ENCODE measurements at places on chromosomes 13 and 19.

GRCh38 chr13:50991579-50992521 lies 82.3 kb downstream of the RNASEH2B start:
- DNase-seq, result no peak

DNA sequence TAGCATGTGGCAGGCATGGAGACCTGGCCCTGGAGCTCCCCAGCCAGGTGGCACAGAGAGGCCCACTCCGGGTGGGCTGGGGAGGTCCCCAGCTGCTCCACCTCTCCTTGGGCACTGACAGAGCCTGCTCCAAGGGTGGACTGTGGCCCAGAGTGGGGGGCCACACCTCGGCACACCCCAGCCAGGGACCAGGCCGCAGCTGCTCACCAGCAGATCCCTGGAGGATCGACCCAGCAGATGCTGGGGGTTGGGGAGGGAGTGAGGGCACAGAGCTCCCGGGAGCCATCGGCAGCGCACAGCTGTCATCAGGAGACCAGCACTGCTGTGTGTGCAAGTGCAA lies 72.0 kb upstream of the KCTD15 start:
- DNase-seq, result no peak

DNA sequence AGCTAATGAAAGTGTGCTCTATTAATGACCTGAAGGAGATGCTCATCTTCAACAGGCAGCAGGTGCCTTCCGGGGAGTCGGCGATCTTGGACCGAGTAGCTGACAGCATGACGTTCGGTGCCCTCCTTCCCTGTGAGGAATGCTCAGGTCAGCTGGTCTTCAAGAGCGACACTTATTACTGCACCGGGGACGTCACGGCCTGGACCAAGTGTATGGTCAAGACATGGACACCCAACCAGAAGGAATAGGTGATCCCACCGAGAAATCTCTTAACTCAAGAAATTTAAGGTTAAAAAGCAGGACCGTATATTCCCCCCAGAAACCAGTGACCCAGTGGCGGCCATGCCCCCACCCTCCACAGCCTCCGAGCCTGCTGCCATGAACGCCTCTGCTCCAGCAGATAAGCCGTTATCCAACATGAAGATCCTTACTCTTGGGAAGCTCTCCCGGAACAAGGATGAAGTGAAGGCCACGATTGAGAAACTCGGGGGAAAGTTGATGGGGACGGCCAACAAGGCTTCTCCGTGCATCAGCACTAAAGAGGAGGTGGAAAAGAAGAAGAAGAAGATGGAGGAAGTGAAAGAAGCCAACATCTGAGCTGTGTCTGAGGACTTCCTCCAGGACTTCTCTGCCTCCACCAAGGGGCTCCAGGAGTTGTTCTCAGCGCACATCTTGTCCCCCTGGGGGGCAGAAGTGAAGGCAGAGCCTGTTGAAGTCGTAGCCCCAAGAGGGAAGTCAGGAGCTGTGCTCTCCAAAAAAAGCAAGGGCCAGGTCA lies 22.8 kb upstream of the ANKRD10 start:
- no peak for DNase-seq

DNA sequence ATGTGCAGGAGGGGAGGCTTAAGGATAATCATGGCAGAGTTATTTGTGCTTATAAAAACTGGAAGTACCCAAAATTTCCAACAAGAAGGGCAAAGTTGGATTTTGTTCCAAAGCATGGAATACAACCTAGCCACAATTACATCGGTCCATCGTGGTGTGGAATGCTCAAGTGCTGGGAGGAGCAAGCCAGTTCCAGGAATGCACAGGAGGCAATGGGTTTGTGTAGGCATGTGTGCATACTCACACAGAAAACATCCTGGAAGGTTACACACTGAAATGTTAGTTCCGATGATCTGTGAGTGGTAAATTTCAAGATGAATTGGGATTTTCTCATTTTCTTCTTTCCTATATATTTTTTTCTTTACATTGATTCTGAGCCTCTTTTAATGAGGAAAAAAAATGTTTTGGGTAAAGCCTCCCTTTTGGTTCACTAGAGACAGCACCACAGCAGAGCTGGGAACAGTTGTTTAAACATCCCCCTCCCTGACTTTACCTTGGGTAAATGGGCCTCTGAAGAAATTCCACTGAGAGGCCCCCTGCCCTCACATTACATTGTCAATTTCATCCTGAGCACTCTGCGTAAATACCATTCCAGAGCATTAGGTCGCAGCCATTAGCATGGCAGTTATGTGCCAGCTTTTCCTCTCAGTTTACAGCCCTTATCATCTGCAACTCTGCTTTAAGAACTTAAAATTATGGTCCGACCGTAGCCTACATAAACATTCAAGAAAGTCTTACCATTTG lies 122.0 kb downstream of the UQCRFS1 start:
- no peak for DNase-seq

DNA sequence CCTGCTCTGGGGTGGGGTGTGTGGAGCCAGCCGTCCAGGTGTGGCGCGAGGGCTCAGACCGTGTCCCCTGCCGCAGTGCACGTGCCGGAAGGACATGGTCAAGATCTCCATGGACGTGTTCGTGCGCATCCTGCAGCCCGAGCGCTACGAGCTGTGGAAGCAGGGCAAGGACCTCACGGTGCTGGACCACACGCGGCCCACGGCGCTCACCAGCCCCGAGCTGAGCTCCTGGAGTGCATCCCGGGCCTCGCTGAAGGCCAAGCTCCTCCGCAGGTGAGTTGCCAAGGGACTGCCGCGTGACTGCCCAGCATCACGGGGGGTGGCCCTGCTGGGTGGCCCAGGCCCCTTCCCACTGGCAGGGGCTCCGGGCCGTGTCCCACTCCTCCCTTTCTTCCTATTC lies 141.6 kb downstream of the KDM4B start:
- DNase-seq, result no peak

- no peak for DNase-seq
Observed at GRCh38 chr19:34365463-34366401, 736 bp downstream of the GPI start.

DNA sequence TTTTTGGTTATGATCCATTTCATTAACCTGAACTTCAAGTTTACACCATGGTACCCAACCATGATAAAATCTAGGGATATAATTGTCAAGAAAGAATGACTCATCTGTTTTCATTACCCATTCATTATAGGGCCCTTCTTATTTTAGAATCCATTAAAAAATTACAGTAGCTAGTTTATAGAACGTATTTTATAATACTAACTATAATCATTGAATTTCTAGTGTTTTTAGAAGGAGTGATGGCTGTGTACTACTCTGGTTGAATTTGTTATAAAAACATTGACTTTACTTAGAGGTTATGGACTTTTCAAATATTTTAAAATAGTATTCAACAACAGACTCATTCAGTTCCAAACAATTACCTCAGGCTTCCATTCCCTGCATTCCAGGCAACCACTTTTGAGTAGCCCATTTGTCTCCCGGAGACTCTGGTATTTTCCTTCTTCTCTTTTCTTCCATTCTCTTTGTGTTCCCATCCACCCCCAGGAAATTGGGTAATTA lies 71.9 kb upstream of the KLF12 start:
- DNase-seq, result no peak

- no peak for DNase-seq
Observed at GRCh38 chr13:43985422-43986072, 105.8 kb downstream of the LACC1 start.

DNA sequence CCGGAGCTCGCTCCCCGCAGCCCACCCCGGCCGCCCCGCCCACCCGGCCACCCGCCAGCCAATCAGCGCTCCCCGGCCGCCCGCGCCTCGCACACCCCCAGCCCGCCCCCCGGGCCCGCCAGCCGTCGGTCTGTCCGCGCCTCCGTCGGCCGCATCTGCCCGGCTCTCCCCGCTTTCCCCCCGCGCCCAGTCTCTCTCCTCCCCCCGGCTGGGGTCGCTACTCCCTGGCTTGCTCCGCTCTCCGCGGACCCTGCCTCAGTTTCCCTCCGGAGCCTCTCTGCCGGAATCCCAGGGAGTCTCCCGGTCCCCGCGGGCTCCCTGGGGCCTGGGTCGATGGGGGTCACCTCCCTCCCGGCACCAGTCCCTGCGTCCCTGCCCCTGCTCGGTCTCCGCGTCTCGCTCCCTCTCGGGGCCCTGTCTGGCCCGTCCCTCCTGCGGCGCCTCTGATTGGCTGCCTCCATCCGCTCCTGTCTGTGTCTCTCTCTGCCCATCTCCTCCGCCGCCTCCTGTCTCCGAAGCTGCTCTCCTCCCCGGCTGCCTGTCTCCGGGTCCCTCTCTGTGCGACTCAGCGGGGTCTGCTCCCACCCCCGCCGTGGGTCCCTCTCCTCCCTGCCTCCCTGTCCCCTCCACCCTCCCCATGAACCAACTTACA lies 484 bp downstream of the IL11 start:
- DNase-seq, result peak; percentile 24

- peak; percentile 43 for DNase-seq
Observed at GRCh38 chr13:40613192-40613818, 53.1 kb downstream of the FOXO1 start.

DNA sequence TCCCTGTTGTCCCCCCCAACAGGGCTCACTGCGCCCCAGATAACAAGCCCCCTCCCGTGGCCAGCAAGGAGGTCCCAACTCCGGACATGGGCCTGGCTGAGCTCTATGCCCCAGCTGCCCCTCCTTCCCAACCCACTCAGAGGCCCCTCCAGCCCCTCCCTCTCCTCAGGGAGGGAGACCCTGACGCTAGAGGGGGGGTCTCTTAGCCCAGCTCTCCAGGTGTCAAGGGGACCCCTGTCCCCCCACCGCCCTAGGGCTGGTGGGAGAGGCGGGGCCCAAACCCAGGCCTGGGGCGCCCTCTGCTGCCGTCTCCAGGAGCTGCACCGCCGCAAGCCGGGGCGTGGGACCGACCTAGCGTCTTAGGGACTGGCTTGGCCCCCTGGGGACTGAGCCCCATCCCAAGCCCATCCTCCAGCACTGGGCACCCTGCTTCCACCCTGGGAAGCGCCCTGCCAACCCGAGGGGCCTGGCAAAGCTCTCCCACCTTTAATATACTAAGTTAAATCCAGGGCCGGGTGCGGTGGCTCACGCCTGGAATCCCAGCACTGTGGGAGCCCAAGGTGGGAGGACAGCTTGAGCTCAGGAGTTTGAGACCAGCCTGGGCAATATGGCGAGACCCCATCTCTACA lies 1.4 kb downstream of the GRIN3B start:
- peak; percentile 74 for DNase-seq

- DNase-seq, result no peak
Observed at GRCh38 chr19:7529610-7530490, 5.7 kb upstream of the PNPLA6 start.

DNA sequence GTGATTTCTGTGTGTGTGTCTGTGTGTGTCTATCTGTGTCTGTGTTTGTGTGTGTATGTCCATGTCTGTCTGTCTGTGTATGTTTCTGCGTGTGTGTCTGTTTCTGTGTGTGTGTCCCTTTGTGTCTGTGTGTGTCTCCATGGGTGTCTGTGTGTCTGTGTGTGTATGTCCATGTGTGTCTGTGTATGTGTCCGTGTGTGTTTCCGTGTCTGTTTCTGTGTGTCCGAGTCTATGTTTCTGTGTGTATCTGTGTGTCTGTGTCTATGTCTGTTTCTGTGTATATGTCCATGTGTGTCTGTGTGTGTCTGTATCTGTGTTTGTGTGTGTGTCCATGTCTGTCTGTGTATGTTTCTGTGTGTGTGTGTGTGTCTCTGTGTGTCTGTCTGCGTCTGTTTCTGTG lies 276.3 kb upstream of the SOX1 start:
- no peak for DNase-seq

DNA sequence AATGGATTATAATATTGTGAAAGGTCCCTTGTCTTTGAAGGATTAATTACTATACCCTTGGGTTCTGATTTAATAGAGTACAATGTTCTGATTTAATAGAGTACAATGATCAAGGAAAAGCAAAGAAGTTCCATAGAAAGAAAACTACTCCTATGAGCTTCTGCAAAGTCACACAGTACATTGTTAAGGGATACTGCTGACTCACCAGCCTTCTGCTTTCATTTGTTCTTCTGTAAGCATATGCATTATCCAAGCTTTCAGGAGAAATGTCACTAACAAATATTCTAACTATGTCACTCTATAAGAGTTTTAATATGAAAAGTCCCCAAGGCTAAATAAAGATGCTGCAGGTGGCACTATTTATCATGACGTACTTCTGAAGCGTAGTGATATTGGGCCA lies 396.7 kb downstream of the RFC3 start:
- DNase-seq, result no peak

DNA sequence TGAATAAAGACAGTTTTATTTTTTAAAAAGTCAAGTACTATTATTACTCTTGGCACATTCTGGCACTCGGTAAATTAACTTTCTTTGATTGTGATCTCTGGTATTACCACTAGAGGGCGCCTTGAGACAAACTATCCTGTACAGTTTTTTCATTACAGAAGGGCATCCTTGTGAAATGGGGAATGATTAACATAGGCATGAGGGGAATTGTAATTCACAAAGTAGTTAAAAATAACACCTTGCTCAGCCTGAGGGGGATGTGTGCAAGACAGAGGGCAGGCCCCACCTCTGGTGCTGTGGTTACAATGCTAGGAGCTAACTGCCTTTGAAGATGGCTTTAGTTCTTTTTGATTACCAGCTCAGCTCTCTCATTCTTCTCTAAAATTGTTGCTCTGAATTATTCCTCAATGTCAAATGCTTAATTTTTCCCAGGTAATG lies 24.2 kb upstream of the C1QTNF9B start:
- DNase-seq, result no peak

DNA sequence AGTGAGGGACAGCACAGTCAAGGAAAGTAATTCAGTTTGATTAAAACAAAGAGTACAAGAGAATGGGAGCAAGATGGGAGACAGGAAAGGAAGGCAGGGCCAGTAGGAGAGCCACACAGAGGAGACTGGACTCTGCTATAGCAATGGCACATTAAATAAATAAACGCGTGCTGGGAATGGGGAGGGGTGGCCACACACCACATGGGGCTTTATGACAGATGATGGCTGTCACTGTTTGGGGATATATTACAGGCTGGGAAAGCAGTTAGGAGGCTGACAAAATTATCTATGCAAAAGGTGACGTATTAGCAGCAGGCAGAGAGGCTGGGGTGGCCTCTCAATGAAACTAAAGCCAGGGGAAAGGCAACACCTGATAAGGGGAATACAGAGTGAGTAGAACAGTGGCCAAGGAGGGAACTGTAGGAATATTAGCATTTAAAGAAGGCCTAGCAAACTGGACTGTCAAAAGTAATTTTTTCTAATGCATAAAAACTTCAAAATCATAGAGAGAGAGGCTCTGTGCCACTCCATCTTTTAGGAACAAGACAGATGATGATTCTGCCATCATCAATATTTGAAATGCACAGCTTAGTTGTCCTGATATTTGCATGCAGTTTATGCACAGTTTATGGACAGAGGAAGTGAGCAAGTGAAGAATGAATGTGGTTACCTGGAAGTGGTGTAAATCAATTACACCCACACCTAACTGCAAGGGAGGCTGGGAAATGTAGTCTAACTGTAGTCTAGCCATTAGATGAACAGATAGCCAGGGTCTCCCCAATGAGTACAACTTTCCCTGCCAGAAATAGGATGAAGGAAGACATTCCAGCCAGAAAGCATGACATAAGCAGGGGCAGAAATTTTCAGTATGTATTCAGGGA lies 346.5 kb downstream of the FOXO1 start:
- DNase-seq, result no peak

- DNase-seq, result no peak
Observed at GRCh38 chr13:51793570-51794271, 10.2 kb downstream of the DHRS12 start.

GRCh38 chr13:91181892-91182291 lies 165.6 kb upstream of the MIR17HG start:
- DNase-seq, result no peak

All from T-helper 9 cell (primary cell).